Activated T-helper 1 cell treated with anti-CD3 and anti-CD28 coated beads, Interleukin-2, amount 50 U/mL, for 16 hours (primary cell): ENCODE measurements at places on chromosomes 3 and 15.

- DNase-seq = no peak
These were observed 35.2 kb downstream of the ETV5 start for GRCh38 chr3:186073641-186074040.

- no peak for DNase-seq
These were observed 68.0 kb downstream of the EEFSEC start for GRCh38 chr3:128221328-128221727.

- DNase-seq = no peak
These were observed 42.9 kb upstream of the APH1B start for GRCh38 chr15:63234451-63234870.

- DNase-seq = no peak
These were observed 27.7 kb downstream of the NR2F2 start for GRCh38 chr15:96358001-96358801.
